ENCODE measurements at places on chromosomes 6 and 20. TPM values are rescaled to one million over a fixed set of nuclear protein-coding genes. Genes with fewer than 3 reads are reported as not detected.

GRCh38 chr6:136408204-136408603 lies 118.6 kb upstream of the BCLAF1 start:
- peak; percentile 33 for DNase-seq

- no peak for DNase-seq
Observed at GRCh38 chr20:50999355-50999754, 23.6 kb downstream of the KCNG1 start.

- peak; percentile 81 for DNase-seq
Observed at GRCh38 chr6:122416825-122417224, 17.4 kb downstream of the HSF2 start.

Gene HLA-DQB1
- not detected for total RNA-seq

DNA sequence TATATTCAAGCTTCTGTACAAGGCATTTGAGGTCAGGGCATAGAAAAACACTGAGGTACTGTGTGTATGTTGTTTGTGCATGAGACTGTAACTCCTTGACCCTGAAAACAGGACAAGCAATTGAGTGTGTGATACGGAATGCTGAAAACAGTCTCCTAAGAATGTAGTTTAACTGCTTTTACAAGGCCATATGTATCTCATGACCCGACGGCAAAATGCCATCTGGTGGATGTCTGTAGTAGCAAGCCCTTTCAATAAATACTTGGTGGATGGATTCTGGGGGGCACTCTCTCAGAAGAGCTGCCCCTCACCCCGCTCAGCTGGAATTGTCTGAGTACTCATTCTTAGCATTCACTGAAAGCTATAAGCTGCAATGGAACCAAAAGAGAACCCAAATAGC lies 69.3 kb upstream of the EYS start:
- no peak for DNase-seq

Gene NKAIN4
- not detected for total RNA-seq

Gene RHAG
- total RNA-seq: not detected

Gene DACT2
- not detected for total RNA-seq

DNA sequence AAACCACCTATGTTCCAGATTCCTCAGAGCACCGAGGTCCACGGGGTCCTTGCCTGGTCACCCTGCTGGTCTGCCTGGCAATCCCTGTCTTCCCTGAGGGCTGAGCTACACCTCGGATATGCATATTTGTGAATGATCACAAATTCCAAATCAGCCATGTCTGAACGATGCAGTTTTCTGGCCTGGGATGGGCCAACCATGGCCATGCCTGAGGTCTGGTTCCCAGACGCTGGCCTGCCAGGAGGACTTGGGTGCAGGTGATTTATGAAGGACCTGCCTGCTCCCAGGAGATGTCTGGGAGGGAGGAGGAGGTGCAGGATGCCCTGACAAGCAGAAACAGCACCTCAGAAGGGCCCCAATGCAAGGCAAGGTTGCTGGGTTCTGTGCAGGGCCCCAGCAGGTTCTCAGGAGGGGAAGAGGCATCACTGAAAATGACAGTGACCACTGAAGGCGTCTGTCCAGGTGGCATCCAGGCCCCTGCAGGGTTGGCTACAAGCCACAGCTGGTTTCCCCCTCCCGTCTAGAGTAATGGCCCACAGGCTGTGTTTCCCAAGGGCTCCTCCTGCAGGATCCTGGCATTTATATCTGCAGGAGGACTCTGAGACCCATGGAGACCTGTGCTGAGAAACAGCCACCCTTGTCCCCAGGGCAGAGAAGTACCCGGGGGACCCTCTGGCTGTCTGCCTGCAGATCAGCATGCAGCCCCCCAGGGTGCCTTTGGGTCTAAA lies 205.3 kb downstream of the TAF4 start:
- DNase-seq: no peak

Gene NINL
- total RNA-seq: 4.7 TPM

- no peak for DNase-seq
Observed at GRCh38 chr6:63440057-63440456, 120.3 kb upstream of the LGSN start.

Gene CGA
- not detected for total RNA-seq

GRCh38 chr20:40798066-40798465 lies 109.0 kb upstream of the MAFB start:
- no peak for DNase-seq

GRCh38 chr6:157443066-157443800 lies 62.2 kb downstream of the ZDHHC14 start:
- DNase-seq: peak; percentile 87

DNA sequence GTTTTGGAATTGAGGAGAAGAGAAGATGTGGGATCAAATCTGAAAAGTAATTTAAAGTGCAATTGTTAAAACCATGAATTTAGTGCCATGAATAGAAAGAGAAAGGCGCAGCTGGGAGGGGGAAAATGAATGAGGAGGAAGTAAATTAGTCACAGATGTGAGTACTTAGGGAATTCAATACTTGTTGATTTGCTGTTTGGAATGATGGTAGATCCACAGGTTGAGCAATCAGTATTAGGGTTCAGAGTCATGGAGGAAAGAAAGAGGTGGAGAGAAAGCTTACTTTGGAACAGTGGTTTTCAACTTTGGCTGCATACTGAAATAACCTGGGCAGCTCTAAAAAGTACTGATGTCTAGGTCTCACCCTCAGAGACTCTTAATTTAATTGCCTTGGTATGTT lies 229.7 kb upstream of the ASCC3 start:
- DNase-seq: no peak

- peak; percentile 70 for DNase-seq
Observed at GRCh38 chr6:151379933-151380847, 11.2 kb downstream of the ZBTB2 start.

Gene TGM3
- not detected for total RNA-seq

Gene HLA-DQA2
- not detected for total RNA-seq

DNA sequence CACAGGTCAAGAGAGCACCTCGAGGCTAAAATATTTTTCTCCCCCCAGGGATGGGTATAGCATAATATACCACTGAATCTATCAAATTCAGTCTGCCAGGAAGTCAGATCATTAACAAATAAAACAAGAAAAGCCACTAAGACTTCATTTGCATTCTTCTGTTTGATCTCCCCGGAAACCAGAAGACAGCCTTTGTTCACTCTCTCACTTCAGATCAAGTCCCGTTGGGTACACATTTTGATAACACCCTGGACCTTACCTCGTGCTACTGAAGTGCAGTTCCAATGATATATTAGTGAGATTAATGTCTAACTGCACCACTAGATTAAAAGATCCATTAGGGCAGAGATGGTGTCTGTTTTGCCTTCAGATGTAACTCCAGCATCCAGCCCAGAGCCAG lies 157.7 kb upstream of the B3GAT2 start:
- no peak for DNase-seq

Gene MAK
- total RNA-seq: not detected

DNA sequence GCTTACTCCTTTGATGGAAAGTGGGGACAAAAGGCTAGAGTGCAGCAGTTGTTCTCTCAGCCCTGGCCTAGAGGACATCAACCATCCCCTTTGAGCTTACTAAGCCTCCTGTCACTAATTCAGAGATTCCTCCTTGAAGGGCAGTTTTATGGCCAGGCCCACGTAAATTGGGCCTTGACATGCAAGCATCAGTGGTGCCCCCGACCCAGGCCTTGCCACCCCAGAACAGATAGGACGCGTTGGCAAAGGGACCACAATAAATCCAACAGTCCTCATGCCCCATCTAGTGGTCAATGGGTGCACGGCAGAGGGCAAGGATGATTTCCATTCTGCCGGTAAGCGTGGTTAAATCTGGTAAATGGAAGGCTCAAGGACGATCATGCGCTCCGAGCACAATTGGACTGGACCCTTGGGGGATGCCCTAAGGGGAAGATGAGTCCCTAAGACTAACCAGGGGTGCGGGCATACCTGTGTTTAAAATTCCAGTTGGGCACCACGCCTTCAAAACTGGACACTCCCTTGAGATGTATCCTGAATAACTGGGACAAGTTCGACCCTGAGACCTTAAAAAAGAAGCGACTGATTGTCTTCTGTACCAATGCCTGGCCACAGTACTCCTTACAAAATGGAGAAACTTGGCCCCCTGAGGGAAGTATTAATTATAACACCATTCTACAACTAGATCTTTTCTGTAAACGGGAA lies 32.6 kb downstream of the CEP85L start:
- DNase-seq: peak; percentile 55

DNA sequence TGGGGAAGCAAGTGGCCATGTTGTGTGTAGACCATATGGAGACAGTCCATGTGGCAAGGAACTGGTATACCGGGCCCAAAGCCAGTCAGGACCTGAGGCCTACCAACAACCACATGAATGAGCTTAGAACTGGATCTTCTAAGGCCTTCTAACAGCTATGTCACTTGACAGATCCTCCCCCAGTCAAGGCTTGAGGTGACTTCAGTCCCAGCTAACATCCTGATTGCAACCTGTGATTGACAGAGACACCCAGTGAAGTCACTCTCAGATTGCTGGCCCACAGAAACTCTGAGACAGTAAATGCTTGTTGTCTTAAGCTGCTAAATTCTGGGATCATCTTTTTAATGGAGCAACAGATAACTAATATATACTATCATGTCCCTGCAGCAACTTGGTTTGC lies 32.9 kb downstream of the AHI1 start:
- DNase-seq: no peak

GRCh38 chr6:135465307-135465706 lies 32.2 kb downstream of the AHI1 start:
- DNase-seq: no peak

- DNase-seq: no peak
Observed at GRCh38 chr6:45423824-45424450, 46.2 kb upstream of the SUPT3H start.

- DNase-seq: no peak
Observed at GRCh38 chr6:66277400-66277799, 570.4 kb upstream of the EYS start.

Gene PDYN
- total RNA-seq: not detected

Gene NAPB
- 14.2 TPM for total RNA-seq

Gene SLC17A9
- not detected for total RNA-seq

Gene NKAIN2
- total RNA-seq: 0.37 TPM

GRCh38 chr20:1912053-1912452 lies 16.8 kb downstream of the SIRPA start:
- no peak for DNase-seq

DNA sequence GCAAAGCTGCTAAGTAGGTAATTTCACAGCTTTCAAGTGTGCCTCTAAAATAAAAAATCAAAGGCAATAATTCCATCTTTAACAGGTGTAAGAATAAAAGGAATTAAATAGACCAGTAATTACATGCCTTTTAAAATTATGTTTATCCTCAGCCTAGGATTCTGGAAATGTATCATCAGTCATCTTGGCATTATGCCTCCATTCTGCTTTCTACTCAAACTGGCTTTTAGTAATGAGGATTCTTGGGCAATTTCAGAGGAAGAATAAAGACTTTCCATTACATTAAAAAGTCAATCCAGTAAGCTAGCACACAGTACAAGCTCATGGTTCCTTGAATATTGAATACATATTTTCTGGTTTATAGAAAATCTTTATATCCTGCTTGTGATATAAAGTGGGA lies 44.7 kb downstream of the GSTA2 start:
- no peak for DNase-seq

DNA sequence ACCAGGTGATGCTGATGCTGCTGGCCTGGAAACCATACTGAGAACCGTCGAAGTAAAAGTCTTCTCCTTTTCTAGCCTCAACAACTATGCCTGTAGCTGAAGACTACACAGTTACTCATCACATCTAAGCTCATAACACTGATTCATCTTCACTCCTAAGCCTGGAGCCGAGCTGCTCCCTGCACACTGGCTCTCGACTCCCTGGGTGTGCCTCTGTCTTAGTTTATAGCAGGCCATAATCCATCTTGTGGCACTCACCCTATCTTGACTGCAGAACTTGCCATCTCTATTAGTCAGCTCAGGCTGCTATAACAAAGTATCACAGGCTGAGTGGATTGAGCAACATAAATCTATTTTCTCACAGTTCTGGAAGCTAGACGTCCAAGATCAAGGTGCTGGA lies 191.0 kb downstream of the UNC5CL start:
- no peak for DNase-seq

Gene DDO
- total RNA-seq: 7.3 TPM

Gene MARCKS
- 103 TPM for total RNA-seq

Gene KCNK5
- total RNA-seq: not detected

DNA sequence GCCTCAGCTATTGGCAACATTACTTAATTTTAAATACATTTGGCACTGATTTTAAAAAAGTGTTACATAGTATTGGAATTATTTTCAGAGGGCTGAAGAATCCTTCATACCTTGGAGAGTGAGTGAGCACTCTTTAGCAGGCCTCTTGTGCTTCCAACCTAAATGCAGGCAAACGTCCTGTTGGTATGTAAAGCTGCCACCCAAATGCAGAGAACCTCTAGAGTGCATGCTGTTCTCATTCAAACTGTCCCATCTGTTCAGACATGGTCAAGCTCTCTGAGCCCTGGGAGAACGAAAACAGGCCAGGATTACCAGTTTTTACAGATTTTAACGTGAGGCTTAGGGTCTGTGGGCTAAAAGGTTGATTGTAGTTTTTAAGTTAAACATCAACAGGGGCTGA lies 378.0 kb upstream of the FLRT3 start:
- no peak for DNase-seq

Gene ADGRB3
- total RNA-seq: 0.13 TPM

GRCh38 chr20:4300921-4301320 lies 285.6 kb upstream of the RNF24 start:
- peak; percentile 64 for DNase-seq

- no peak for DNase-seq
Observed at GRCh38 chr6:63785006-63785405, 149.4 kb downstream of the PHF3 start.

DNA sequence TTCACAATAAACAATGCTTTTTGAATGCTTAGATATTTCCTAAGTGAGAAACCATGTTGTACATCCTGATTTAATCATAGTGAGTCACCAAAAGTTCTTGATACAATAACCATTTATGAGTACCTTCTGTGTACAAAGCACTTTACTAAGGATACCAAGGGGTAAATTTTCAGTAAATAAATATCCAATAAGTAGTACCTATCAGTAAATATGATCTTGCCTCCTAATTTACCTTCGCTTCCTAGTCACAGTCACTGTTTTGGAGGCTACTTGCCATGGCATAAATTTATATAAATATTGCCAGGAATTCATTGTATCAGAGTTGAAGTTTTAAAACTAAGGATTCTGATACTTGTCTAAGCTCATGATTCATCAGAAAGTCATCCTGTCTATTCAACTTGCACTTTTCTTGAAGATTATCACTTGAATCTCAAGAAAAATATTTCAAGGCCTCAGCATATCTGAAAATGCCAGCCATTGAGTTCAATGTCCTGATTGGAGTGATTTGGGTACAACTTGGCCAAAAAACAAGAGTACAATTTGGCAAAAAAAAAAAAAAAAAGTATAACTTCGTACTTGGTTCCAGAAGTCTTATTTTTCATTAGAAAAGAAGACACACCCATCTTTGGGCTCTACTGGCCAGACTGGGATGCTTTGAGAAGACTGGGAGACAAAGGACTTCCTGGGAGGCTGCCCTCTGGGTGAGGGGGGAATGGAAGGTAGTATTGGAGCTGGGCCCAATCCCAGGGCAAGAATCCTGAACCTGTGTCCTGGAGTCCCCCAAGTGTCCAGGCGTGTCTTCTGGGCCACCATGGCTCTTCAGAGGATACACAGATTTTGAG lies 32.8 kb downstream of the RAB22A start:
- no peak for DNase-seq

DNA sequence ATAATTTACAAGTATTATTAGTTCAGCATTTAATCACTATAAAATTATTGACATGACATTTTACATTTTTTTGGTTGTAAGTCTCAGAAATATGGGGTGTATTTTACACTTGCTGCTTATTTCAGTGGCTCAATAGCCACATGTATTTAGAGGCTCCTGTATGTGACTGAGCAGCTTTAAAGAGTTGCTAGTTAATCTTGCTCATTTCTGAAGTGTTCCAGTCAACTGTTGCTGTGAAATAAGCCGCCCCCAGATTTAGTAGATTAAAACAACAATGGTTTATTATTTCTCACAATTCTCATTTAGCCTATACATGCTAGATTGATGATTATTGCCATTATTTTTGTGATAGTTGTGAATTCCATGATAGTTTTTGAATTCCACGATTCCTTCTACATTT lies 23.0 kb downstream of the CD109 start:
- no peak for DNase-seq

Measured in myocyte (in vitro differentiated cells).